ENCODE measurements at places on chromosomes 1 and 21.
A peak's percentile ranks its signal among the peaks of the same experiment; 100 is the strongest.

GRCh38 chr21:45837936-45838335 lies 143.6 kb upstream of the COL6A1 start:
- peak; percentile 10 for DNase-seq

DNA sequence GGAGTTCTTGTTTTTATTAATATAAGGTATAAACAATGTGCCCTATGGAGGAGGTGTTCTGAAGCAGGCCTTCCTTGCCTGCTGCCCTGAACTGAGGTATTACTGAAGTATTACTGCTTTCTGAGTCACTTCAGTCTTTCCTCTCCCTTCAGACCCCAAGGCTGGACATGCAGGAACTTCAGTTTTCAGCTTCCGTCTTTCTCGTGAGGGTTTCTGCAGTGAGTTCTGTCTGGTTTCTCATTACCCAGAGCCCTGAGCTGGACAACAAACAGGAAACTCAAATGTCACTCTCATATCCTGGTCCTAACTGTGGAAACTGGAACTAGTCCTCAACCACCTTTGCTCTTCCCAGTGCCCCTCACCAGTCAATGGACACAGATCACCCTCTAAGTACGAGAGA lies 46.8 kb downstream of the ELAVL4 start:
- no peak for DNase-seq

DNA sequence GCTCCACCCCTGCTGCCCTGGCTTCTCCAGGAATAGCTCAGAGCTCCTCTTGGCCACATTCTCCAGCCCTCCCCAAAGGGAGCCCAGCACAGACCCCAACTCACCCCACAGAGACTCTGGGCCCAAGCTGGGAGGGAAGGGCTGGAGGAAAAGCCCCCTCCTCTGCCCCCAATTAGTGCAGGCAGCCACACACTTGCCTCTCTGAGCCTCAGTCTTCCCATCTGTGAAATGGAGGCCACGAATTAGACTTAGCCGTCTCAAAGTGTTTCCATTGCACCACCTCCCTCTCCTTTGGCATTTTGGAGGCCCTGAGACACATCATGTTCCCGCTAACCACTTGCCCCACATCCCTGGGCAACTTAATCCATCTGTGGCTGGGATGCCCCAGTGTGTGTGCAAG lies 108.0 kb downstream of the PAX7 start:
- no peak for DNase-seq

DNA sequence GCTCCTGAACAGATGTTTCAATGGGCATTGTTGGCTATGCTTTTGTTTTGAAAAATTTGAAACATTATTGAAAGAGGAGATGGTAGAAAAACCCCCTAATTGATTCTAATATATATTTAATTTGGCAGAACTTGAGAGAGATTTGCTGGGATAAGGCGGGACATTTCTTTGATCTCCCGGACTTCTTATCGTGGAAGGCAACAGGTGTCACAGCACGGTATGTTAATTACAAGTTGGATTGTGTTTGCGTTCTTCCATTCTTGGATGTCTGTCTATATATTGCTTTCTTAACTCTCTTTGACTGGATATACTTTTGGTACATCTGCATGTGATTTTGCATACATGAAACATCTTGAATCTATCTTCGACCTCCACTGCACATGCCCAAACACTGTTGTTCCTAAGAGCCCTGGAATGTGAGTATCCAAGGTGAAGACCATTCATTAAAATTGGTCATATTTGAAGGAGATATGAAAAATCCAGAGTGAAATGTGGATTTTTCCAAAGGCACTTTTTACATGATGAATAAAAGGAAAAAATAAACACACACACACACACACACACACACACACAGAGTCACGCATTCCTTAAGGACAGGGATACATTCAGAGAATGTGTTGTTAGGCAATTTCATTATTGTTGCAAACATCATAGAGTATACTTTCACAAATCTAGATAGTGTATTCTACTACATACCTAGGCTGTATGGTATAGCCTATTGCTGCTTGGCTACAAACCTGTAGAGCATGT lies 81.9 kb downstream of the FGGY start:
- no peak for DNase-seq
